ELR (cell line): ENCODE measurements at places on chromosomes 11 and 22.

DNA sequence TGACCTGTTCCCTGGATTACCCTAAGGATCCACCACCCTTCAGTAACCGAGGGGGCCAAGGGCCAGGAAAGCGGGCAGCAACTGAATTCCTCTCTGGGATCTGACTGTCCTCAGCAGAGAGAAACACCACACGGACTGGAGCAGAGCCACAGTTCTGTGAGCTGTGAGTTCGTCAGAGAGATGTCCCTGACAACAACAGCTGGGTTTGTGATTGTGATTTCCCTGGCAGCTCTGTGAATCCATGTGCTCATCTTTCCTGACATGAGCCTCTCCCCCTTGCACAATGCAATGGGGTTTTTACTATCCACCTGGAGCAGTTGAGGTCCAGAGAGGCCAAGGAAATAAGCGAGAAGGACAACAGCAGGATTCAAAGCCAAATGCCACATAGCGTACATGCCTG, 69.4 kb upstream of the AMPD3 start:
- no peak for DNase-seq

DNA sequence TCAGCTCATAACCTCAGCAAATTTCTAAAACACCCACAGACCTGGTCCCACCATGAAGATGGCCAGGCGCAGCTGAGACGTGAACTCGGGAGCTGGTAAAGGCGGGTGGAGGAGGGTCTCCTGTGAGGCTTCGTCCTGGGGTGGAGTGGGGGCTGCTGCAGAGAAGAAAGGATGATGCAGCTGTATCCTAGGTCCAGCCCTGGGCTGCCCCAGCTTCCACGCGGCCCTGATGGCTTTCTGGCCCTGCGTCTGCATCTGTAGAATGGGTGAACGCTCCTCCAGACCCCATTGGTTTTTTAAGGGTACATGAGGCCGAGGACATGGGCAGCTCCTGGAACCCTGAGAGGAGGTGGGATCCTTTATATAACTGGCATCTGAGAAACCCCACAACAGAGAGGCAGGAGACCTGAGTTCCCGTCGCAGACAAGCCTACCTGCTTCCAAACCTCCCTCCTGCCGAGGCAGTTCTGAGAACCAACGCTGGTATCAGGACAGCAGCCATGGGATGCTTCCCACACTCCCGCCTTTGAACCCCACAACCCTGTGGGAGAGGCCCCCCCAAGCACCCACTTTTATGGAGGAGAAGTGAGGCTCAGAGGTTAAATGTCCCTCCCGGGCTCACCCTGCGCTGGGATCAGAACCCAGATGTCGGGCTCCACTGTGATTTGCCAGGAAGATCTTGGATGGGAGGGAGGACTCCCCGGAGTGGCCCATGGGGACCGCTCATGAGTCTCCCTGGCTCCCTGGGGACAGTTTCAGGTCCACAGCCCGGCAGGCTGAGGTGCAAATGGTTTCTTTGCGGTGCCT, 55.2 kb upstream of the FGF3 start:
- DNase-seq = no peak

DNA sequence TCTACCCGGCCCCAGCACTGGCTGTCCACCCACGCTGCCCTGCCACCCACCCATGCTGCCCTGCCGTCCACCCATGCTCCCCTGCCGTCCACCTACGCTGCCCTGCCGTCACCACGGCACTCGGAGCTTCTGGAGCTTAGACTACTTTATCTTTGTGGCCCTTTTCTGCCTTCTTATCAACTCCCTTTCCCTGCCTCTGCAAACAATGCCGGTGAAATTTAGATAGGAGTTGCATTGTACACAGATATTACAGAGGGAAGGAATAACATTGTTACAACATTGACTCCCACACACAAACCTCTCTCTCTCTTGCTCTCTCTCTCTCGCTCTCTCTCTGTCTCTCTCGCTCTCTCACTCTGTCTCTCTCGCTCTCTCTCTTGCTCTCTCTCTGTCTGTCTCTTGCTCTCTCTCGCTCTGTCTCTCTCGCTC, 33.7 kb upstream of the BRSK2 start:
- no peak for DNase-seq

DNA sequence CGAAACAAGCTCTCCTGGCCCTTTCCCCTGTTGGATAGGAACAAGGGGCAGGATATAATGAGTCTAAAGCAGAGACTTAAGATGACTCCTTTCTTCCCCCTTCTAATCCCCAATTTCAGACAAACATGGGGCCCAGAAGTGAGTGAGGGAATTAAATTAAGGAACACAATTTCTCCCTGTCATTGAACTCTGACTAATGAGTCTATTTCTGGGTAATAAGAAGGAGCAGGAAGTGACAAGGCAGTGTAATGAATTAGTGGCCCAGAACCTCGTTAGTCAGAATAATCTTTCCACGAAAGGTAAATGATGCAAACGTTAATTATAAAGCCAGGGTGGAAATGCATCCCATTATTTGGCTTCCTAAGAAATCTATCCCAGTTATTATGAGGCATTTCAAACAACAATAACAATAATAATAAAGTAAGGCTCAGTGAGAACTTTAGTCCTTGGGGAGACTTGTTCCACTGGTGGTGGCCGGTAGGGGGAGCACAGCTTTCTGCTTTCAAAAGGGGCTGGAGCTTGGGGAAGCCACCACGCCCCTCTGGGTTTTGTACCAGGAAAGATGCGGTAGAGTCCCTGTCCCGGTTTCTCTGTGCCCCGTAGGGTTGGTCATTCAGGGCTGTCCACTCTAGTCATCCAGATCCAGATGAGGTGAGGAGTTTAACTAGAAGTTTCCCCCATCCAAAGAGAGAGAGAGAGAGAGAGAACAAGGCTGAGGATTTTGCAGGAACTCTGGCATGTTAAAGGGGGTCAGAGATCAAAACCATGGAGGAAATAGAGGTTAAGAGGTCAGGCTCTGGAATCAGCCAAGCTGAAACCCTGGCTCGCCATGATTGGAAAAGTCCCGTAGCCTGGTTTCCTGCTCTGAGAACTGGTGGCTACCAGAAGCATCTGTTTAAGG, 298.3 kb downstream of the NTM start:
- DNase-seq = peak; percentile 69

DNA sequence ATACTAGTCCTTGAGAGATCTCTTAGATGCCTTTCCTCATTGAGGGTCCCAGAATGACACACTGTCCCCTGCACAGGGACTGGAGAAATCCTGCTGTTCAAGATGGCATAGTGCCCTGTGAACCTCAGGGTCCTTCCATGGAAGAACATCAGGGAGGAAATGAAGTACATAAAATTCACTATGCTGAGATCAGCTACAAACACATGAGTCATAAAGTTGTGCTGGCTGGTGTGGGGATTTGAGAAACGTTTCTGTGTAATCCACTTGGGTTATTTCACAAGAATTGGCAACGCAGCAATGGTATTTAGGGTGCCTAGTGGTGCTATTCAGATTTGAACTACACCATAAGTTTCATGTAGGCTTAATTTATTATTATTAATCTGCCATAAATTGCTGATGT, 174.4 kb downstream of the MAML2 start:
- peak; percentile 86 for DNase-seq

GRCh38 chr11:63711838-63712237, 30.5 kb downstream of the RTN3 start:
- no peak for DNase-seq

DNA sequence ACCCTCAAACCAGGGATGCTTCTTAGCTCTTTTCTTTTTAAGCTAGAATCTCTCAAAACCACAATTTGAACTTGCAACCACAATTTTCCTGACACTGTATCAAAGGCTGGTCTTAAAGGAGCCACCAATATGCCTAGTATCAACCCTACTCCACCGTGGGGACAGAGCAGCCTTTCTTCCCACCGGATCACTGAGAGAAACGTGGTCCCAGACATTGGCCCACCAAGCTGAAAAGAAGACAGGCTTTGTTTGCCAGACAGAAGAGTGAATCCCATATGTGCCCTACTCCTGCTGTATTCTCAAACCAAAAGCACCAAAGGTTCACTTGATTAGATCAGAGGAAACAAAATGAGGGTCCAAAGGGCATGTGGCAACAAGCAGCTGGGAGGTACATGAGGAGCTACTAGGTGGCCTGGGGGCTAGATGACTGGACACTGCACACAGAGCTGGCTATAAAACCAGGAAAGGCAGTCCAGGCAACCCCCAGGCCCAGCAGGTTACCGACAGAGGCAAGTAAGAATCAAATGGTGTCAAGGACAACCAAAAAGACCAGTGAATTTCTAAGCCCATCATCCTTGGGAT, 3.6 kb upstream of the VWCE start:
- no peak for DNase-seq

- peak; percentile 70 for DNase-seq
These were observed 1.8 kb downstream of the ADSL start for GRCh38 chr22:40348025-40348658.

DNA sequence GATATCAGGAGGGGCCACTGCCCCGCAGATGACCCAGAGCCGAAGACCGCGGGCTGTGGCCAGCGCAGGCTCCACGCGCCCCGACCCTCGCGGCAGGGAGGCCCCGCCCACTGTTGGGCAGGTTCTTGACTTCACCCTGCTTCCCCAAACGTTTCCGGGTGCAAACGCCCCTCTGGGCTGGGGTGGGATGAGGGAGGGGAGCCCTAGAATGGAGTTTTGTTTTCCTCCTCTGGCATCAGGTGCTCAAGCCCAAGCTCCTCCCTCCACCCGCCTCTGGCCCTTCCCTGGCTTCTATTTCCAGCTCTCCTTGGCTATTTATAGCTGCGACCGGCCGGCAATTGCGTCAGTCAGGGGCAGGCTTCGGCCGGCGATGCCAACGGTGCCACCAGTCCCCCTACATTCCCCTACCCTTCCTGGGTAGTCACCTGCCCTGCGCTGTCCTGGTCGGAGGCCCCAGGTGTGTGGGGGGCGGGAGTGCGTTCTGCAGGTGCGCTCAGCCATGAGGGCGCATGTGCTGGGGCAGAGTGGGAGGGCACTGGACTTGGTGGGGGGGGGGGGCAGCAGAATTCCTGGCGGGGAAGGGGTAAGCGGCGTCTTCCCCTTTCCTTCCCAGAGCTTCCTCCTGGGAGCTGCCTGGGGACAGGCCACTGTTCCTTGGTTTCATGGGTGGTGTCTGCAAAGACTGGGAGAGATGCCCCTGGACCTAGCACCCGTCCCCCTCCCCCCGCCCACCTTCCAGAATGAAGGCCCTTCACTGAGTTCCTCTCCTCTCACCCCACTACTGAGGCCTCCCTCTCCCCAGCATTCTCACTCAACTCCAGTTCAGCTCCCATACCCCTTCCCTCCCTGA, 23.6 kb downstream of the DUSP8 start:
- DNase-seq = peak; percentile 28

DNA sequence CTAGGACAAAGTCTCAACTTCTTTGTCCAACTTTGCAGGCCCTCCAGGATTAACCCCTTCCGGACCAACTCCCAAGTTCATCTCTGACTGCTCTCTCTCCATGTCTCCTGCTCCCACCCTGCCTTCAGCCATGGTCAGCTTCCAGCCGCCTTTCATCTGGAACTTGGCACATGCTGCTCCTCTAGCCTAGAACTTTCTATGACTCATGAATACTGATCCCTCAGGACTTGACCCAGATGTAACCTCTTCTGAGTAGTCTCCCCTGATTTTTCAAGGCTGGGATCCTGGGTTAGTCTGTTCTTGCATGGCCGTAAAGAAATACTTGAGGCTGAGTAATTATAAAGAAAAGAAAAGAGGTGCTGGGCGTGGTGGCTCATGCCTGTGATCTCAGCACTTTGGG, 5.2 kb upstream of the SLC15A3 start:
- DNase-seq = peak; percentile 32

GRCh38 chr22:41324821-41325528, 23.6 kb downstream of the ZC3H7B start:
- DNase-seq = no peak

DNA sequence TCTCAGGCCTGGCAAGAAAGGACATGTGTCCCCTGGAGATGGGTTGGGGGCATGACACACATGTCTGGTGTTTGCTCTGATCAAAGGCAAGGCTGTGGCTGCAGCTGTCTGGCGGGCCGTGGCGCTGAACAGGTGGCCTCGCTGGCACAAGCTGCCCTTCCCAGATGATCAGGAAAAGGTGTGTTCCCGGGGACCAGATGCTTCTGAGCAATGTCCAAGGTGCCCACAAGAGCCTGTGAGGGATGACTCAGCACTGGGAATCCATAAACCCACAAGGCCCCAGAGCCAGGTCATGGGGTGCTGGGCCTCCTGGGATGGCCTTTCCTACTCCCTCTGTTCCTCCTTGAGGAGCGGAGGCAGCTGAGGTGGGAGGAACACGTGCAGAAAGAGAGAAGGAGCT, 9.7 kb upstream of the LRP5 start:
- peak; percentile 70 for DNase-seq

DNA sequence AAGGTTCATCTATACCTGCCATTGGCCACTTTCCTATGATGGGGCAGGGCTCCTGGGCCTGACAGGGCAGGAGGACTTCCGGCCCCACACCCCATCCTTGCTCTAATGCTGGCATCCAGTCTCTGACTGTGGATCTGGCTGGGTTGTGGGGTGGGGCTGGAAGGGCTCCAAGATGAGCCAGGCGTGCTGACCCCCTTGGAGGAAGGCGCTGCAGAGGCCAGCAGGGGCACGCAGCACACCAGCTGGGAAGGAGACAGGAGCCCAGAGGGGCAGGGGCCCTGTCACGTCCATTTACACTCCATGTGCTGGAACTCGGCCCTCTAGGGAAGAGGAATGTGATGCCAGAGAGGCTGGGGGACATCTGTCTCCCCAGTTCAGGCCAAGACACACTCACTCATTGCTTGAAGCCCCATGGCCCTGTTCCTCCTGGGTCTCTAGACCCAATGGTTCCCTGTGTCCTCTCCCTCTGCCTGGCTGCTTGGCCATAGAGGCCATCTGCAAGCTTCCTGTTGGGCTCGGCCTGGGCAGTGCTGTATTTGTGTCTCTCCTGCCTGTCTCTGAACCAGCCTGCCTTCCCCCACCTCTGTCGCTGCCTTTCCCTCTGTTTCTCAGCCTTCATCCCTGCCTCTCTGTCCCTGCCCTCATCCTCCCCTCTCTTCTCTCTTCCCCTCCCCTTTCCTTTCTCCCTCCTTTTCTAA, 67.5 kb upstream of the NECTIN1 start:
- no peak for DNase-seq

DNA sequence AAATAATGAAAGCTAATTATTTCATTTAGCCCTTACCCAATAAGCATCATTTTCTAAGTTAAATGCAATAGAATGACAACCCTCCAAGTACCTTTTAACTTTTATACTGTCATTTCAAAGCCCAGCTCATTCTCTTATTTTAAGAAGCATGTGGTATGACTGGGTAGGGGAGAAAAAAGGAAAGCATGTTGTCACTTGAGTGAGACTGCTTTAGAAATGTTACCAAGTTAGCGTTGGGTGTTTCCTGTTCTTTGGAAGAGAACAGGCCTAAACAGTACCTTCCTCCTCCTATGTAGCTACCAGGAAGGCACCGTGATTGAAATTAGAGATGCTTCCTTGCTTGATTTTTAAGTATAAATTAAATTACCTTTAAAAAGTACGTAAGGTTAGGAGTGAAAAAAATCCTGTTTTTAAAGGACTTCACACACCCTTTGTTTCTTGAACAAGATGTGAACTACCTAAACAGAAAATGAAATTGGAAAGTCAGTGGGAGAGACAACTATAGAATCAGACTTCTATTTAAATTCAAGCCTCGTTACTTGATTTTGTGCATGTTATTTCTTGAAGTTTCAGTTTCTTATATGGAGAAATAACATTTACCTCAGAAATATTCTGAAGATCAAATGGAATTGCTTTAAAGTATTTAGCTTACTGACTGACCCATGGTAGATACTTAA, 741 bp upstream of the CNTF start:
- no peak for DNase-seq
